ENCODE measurements at places on chromosomes 4 and X.

DNA sequence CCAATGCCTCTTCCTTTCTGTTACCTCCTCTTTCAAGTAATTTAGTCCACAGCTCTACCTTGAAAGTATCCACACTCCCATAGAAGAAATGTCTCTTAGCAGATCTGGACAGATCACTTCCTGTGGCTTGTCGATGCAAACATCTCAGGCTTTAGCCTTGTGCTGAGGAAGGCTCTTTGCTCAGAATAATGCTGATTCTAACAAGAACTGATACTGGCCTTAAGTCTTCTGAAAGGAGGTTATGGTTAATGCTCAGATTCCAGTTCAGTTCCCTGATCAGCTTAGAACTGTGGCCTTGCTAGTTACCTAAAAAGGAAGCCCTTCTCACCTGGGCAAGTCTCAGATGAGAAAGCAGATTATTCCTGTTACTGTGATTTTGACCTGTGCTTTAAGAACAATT is 230.1 kb upstream of the FAT4 start:
- DNase-seq, result no peak

DNA sequence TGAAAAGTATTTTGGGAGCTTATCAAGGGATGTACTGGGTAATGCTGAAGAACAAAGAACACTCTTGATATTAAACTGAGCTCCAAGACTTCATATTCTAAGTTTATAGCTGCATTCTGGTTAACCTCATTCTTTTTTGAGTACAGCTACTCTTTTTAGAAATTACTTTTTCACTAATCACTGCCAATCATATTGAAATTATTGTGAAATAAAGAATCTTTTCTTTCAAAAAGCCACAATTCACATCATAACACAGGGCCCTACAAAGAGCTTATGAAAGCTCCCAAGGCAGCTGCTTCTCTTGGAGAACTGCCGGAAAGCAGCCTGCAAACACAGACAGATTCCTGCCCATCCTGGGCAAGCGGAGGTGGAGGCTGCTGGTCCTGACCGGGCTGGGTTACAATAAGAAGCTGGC is 121.4 kb downstream of the RNF150 start:
- DNase-seq, result no peak

- DNase-seq, result no peak
These were observed 21.2 kb downstream of the HERC3 start for GRCh38 chr4:88613417-88613875.

GRCh38 chr4:12852338-12853307 is 631.5 kb downstream of the RAB28 start:
- DNase-seq, result peak; percentile 51

- DNase-seq, result no peak
These were observed 455.7 kb upstream of the PCDH7 start for GRCh38 chr4:30264465-30264864.

GRCh38 chr4:56703378-56703777 is 22.3 kb upstream of the HOPX start:
- no peak for DNase-seq

GRCh38 chr4:86055898-86056297 is 304.0 kb downstream of the MAPK10 start:
- DNase-seq, result peak; percentile 14

DNA sequence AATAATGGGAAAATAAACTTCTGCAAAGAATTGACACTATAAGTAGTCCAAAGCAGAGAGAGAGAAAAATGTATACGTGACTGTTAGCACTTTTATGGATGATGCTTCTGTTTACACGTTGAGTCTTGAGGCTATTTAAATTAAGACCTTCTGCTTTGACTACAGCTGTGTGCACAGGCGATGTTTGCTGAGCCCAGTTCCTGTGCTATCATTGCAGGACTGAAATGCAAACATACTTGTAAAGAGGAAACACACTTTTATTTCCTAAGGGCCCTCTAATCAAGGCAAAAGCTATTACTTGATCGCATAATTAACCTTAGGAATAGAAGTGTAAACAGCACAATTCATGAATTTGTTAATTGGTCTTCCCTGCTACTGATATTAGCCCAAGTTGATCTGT is 226.9 kb downstream of the FBXW7 start:
- DNase-seq, result no peak

DNA sequence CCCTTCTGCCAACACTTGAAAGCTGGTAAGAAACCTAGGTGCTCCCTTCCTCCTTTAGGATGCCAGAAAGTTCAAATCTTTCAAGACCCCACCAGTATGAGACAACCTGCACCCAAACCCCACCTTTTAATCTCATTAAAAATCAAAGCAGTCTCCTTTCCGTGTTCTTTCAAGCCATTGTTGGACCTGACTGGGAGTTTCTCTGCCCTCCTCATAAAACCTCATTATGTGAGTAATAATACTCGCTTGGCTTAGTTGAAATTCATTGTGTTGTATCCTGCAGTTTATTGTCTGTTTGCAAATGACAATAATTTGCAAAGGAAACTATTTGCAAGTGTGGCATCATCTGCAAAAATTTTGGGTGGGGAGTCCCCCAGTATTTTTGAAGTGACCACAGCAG is 133.2 kb upstream of the VEGFC start:
- DNase-seq, result no peak

DNA sequence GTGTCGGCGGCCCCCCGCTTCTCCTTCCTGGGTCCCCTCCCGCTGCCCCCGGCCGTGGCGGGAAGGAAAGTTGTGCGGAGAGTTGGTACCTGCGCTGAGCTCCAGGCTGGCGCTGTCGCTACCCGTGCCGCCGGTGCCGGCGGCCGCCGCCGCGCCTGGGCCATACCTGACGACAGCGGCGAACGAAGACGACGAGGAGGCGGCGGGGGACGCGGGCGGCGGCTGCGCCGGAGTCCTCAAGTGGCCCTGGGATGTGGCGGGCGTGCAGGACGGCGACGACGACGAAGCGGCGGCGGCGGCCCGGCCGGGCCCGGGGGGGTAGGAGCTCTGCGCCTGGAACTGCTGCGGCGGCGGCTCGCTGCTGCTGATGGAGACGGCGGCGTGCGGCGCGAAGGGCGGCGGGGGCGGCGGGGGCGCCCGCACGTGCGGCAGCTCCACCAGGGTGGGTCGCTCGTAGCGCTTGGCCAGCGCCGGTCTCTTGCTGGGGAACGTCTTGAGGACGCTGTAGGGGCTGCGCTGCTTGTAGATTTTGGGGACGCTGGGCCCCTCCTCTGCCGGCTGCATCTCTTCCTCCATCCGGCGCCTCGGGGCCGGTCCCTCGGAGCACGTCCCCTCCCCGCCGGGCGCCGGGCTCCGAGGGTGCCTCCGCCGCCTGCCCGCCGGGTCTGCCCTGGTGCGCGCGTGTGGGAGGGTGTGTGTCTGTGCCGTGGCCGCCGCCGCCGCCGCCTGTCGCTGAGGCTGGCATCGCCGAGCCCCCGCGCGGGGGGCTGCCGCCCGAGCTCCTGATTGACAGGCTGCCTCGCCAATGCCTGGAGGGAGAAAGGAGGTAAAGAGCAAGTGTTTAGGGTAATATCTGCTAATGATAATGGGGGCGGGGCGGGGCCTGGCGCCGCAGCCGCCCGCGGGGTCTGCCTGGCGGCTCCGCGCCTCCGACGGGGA is 618 bp downstream of the BEND4 start:
- DNase-seq, result no peak

- DNase-seq, result no peak
These were observed 7.8 kb upstream of the GLOD5 start for GRCh38 chrX:48753708-48754228.

GRCh38 chrX:8272821-8273220 is 101.8 kb upstream of the VCX2 start:
- DNase-seq, result peak; percentile 37

- no peak for DNase-seq
These were observed 150.6 kb upstream of the SLC4A4 start for GRCh38 chr4:71188156-71188640.

DNA sequence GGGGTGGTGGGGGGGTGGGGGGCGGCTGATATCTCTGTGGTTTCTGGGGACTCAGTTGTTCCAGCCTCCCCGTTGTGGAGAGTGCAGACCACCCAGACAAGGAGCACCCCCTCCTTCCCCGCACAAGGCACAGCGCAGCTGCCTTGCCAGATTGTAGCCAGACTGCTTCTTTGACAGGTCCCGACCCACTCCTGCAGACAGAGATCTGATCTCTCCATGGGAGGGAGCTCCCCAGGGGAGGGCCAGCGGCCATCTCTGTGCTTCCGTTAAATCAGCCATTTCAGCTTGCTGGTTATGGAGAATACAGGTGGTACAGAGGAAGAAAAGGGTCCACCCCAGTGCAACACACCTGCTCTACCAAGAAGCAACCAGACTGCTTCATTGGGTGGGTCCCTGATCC is 80.8 kb downstream of the FGF16 start:
- DNase-seq, result no peak

DNA sequence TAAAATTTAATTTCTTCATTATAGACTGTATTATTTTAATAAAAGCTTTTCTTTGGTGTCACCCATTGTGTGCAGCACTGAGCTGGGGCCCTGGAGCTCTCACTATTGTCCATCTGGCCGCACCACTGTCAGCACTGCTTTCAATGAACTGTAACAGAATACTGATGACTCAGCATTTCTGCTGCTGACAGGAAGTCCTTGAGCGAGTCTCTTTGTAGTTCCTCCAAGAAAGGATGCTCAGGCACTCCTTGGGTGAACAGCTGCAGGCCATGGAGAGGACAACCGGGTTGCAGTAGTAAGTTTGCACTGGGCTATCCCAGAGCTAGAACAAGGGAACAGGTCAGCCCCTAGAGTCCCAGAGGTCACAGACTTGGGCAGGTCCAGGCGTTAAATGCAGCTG is 81.6 kb downstream of the SORBS2 start:
- peak; percentile 50 for DNase-seq

- DNase-seq, result peak; percentile 91
These were observed 288.4 kb downstream of the BCOR start for GRCh38 chrX:39809331-39809730.

All from fibroblast of skin of back (primary cell).